NCI-H774 (cell line): ENCODE measurements at places on chromosomes 3 and 15.

DNA sequence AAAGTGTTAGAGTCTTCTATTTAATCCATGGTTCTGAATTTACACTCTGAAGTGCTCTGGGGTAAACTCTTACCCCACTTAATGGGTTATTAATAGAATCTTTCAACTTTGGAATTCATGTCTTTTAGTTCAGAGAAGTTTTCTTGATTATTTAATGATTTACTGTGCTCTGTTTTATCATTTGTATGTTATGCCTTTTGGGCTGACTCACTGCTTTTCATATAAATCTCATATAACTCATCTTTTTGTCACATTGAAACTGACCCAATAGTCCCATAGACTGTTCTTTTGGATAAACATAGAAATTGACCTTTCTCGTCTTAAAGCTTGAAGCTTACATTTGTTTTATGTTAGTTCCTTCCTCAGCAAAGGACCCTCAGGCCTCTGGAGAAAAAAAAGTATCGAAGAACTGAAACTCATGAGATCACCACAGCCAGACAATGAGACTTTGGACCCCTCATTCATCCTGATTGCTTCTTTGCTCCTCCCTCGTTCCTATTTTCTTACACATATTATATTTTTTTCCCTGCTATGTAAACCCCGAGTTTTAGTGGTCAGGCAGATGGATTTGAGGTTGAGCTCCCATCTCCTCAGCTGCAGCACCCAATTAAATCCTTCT is 229.1 kb upstream of the CBLB start:
- DNase-seq, result no peak

DNA sequence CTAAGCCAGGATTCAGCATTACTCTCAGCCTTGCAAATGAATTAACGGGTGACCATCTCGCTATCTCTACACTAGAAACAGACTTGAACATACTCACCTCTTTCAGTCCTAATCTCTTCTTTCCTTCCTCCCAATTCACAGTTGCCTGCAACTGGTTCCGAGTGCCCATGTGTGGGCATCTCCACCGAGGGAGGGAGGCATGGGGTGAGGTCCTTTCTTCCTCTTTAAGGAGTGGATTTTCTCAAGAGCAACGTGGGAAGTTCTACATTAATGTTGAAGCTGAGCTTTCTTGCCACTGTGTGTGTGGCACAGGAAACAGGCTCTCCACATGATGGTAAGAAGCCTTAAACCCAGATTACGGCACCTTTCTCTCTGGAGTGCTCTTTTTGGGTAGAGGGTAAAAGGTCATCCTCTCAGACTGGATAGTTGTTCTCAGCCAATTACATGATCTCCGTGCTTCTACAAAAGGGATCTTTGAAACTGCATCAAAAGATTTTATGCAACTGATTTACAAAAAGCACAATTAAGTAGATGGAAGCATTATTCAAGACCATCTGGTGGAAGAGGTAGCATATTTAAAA is 286.8 kb upstream of the NR2F2 start:
- DNase-seq, result no peak

DNA sequence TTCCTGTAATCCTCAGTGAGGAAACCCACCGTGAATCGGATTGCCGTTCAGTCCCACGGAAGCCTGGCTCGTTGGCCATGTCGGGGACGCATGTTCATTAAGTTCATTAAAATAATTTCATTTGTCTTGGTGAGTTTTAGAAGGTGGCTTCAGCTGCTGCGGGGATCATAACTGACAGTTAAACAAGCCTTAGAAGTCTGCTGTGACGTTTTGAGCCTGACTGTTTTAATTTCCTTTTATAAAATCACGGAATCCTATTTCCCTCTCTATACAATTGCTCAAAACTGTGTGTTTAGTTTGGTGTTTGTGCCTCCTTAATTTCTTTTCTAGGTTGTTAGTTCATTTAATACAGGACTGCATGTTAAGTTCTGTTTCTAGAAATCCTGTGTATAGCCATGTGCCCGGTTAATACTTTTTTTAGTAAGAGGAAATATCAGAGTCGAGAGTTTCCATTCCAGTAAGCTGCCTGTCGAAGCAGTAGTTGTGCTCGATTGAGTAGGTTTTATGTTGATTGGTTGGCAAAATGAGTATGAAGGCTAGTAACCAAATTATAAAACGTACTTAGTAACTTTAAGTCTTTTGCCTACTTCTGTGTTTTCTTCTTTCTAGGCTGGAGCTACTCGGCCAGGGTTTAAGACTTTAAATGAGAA is 705 bp downstream of the NIPA2 start:
- DNase-seq, result no peak

GRCh38 chr3:64405211-64405835 is 180.1 kb upstream of the PRICKLE2 start:
- DNase-seq, result no peak

DNA sequence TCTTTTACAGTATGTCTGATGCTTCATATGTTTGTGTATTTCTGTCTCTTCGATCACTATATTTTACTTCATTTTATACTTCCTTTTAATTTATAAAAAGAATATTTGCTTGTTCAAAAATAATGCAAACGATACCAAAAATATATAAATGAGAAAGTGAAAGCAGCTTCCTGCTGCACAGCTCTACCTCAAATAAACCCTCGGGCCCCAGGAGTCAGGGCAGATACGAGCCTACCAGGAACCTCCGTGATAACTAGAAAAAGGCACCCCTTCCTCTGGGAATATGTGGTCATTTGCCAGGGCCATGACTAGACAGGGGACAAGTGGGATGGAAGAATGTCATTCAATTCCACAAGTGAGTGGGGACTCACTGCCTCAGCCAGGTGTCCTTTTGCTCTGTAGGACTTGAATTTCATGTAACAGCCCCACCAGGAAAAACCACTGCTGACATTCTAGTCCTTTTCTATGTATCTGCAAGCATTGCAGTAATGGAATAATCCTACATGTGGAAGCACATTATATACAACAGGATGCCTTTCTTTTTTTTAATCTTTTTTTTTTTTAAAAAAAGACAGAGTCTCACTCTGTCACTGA is 133.3 kb downstream of the SUCLG2 start:
- no peak for DNase-seq

- no peak for DNase-seq
Measured at GRCh38 chr3:135103917-135104316, 308.9 kb downstream of the EPHB1 start.

DNA sequence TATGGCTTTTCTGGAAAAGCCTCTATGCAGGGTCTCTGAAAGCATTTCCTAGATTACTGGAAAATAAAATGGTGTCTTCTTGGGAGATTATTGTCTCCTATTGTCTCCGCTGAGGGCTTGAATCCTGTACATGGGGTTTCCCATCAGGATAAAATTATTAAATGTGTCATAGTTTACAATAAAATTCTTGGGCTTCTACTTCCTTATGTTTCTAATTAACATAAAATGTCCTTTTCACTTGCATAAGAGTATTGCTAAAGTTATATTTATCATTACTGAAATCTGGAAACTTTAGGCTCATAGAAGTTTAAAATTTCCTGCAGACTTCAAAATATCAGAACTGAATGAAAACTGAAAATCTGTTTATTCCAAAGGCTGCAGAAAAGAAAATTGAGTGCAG is 595.5 kb upstream of the AGTR1 start:
- DNase-seq, result no peak

- DNase-seq, result peak; percentile 17
Measured at GRCh38 chr3:63351159-63352007, 73.3 kb downstream of the SYNPR start.

DNA sequence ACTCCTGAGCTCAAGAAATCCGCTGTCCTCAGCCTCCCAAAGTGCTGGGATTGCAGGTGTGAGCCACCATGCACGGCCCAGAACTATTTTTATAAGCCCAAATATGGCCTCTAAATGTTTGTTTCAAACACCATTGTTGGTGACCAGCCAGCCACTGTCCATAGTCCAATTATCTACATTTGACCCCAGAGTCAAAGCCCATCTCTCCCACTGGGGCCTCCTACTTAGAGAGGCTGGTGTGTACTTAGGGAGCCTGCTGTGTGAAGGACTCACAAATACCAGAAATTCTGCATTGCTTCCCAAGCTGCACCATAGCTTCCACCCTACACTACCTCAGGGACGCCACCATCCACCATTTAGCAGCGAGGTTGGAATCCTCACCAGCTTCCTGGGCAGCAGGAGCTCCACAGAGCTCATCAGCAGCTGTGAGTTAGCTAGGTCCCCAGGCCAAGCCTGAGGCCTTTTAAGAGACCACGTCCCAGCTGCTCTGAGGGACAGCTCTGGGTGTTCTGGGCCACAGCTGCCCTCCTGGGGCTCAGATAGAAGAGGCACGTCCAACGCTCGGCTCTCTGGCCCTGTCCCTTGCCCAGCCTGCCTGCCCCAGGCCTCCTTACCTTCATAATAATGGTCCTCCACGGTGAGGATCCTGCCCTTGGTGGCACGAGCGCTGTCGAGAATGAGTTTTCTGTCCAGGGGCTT is 29.5 kb downstream of the TKT start:
- DNase-seq, result no peak

- no peak for DNase-seq
Measured at GRCh38 chr3:129897026-129897425, 3.5 kb upstream of the TMCC1 start.

DNA sequence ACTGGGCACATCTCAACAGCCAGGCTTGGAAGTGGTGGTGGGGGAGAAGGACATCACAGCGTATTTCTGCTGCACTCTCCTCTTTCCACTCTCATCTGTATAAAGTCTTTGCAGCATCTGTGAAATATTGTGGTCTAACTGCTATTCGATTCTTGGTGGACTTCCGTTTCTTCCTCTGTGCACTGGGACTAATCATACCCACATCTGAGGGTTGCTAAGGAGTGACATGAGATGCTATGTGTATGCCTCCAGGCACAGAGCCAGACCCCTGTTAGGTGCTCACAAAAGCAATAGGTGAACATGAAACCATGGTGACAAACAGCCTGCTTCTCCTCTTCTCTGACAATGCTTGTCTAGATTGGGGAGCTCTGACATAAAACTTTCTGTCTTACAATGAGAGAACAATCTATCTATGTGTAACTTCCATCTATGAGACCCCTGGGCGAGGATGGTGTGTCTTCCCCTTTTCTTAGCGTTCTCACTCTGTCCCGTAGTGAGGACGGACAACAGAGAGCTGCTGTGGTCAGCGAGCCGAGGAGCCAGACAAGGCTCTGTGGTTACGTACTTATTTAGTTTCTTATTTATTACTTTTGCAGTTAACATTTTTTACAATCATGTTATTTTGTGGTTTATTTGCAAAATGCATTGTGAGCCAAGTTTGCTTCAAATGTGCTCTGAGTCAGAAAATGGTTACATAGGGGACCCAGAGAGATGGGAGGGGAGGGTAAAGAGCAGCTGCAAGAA is 196.7 kb upstream of the TPRG1 start:
- DNase-seq, result no peak

- DNase-seq, result no peak
Measured at GRCh38 chr15:66591322-66591862, 25.6 kb upstream of the LCTL start.

- no peak for DNase-seq
Measured at GRCh38 chr15:65517866-65518207, 348 bp upstream of the DPP8 start.

- no peak for DNase-seq
Measured at GRCh38 chr3:71585131-71585530, 1.6 kb upstream of the FOXP1 start.

GRCh38 chr3:149783576-149783975 is 8.8 kb downstream of the ANKUB1 start:
- no peak for DNase-seq

GRCh38 chr15:85745023-85745422 is 49.7 kb downstream of the KLHL25 start:
- DNase-seq, result no peak

DNA sequence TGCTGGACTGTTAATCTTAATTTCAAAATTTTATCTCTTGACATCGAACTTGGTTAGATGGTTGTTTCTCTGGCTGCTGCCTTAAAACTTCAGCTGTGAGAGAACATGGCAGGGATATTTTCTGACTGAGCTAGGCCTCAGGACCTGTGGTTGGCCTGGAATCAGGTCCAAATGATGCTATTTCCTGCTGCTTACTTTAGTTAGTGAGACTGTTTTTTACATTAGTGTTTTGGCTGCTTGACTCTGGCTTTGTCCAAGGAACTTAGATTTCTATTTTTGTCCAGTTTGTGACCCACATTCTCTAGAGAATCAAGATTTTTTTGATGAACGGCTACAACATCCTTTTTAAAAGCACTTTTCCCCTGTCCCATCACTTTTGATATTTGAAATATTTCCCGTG is 497.9 kb upstream of the SGO1 start:
- no peak for DNase-seq

- DNase-seq, result no peak
Measured at GRCh38 chr15:83209333-83209732, 1.7 kb upstream of the HDGFL3 start.

- DNase-seq, result no peak
Measured at GRCh38 chr3:56781762-56782161, 20.0 kb downstream of the ARHGEF3 start.

- peak; percentile 74 for DNase-seq
Measured at GRCh38 chr15:66144978-66145725, 108.4 kb downstream of the MEGF11 start.

GRCh38 chr3:87088430-87088992 is 97.6 kb upstream of the VGLL3 start:
- DNase-seq, result no peak
